ENCODE measurements at places on chromosomes 2 and 18.

- DNase-seq, result no peak
These were observed 57.5 kb downstream of the DTNA start for GRCh38 chr18:34767601-34768027.

- no peak for DNase-seq
These were observed 49.3 kb downstream of the CD226 start for GRCh38 chr18:69898241-69898861.

GRCh38 chr2:151009437-151010175, 252.1 kb downstream of the RBM43 start:
- no peak for DNase-seq

DNA sequence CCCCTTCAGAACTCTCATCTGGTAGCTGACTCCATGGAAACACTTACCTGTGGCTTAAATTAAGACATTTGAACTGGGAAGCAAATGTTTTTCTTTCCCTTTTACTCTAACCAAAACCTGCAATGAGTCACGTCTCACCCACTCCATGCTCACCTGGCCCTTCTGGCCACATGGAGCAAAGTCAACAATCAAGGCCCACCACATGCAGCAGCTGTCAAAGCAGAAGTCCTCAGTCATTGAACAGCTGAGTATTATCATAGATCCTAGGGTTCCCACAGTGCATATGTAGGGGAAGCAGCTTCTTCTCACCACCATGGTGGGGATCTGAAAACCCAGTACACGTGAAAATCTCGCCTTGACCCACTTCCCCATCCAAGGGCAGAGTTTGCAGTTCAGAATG, 12.3 kb upstream of the MEP1B start:
- no peak for DNase-seq

Measured in nephron progenitor cell (in vitro differentiated cells).